NCI-H226 (cell line): ENCODE measurements at places on chromosomes 5 and 9.

DNA sequence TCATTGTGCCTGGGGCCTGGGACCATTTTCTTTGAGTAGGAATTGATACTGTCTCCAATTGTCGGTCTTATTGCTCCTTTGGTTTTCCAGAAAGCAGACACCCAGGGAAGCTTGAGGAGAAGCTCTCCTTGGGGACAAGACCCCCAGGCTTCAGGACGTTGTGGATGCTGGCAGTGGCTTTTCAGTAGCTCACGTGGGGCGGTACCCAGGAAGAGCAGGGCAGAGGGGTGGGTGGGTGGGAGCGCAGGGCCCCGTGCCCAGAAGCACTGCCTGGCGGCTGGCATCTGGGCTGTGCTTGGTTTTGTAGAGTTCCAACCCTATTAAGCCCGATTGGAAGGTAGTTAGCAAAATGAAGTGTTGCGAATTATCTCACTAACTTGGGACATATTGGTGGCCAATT lies 374.2 kb upstream of the IRX1 start:
- no peak for DNase-seq

GRCh38 chr9:86764221-86764624 lies 183.1 kb downstream of the GAS1 start:
- DNase-seq = no peak

GRCh38 chr9:91761362-91761761 lies 188.7 kb downstream of the ROR2 start:
- DNase-seq = no peak

GRCh38 chr9:131405428-131405827 lies 11.5 kb downstream of the PRRC2B start:
- DNase-seq = peak; percentile 92

- no peak for DNase-seq
These were observed 5.5 kb upstream of the RASEF start for GRCh38 chr9:83068414-83068813.

DNA sequence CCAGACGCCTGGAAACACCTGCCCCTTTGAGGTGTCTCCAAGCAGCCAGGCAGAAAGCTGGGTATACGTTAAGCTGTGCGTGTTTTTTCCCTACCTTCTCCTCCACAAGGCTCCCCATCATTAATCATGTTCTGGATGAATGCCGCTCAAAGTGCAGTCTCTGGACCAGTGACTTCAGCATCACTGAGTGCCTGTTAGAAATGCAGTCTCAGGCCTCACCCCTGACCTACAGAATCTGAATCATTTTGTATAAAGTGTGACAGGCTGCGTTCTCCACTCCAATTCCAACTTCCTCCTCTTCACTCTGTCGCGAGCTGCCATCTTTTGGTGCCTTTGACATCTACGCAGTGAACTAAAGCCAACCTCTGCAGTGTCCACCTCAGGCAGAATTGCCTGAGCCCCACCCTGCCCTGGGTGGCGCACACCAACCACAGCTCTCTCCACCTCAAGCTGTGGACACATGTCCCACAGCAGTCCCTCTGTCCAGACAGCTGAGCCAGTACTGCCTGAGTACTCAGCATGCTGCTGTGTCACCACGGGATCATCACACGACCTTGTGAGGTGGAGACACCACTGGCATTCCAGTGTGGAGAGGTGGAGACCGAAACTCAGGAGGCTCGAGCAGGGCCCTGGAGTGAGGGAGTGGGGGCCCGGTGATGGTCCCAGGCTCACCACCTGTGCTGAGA lies 14.2 kb downstream of the PTPN3 start:
- DNase-seq = no peak

DNA sequence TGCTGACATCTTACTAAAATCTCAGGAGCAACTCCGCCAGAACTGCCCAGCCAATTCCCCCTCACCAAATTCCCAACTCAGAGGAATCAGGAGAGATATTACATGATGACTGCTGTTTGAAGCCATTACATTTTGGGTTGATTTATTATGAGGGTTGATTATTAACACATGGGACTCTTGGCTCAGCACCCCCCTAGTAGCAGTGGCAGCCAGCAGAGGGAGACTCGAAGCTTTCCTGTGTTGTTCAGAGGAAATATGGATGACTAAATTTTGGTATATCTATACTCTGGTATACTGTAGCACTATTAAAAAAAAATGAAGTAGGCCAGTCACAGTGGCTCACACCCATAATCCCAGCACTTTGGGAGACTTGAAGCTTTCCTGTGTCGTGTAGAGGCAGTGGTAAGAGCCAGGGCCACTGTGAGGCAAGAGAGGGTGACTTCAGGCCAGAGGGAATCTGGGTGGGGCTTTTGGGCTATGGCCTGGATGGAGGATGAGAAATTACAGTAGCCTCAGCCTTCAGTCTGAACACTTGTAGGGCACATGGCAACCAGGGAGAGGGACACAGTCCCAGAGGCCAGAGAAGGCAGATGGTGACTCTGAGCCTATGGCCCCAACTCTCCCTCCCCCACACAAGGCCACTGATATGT lies 111.4 kb downstream of the LHX2 start:
- no peak for DNase-seq

DNA sequence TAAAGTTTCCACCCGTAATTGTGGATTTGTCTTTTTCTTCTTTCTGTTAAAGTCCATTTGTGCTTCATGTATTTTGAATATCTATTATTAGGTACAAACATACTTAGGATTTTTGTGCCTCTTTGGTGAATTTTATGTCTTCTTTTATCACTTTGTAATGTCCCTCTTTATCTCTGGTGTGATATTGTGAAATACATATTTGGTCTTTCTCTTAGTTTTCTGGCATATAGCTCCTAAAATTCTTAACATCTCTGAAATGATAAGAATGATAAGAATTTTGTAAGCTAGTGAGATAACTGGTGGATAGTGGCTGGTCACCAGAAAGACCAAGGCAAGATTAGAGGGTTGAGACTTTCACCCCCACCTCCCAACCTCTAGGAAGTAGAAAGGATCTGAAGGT lies 111.1 kb downstream of the KCTD16 start:
- no peak for DNase-seq

DNA sequence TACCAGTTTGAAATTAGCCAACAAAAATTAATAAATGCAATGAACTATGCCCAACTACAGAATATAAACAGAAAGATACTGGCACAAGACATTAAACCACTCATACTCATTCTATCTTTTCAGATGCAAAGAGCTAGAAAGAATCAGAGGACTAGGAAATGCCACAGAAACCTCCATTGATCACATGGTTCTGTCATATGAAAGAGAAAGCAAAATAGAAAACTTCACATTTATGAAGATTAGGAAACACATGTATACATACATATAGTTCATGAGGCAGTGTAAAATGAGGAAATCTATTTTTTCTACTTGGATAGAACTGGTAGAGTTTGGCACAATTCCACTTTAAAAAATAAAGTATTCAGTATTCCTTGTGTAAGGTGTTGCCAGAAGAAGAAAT lies 275.1 kb upstream of the PTGER4 start:
- DNase-seq = no peak

DNA sequence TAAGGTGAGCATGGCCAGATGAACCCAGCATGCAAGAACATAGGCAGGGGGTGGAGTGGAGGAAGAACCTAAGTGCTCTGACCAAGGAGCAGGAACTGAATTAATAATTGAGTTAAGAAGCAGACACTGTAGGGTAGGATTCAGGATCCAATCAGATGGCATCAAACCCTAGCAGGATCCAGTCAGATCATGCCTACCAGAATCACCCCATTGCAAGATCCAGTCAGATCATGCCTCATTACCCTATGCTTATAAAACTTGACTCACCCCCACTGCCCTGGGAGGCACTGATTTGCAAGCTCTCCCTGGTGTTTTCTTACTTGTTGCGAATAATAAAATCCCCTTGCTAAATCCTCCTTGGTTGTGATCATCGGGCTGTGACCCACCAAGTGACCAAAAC lies 19.7 kb downstream of the TUSC1 start:
- no peak for DNase-seq

DNA sequence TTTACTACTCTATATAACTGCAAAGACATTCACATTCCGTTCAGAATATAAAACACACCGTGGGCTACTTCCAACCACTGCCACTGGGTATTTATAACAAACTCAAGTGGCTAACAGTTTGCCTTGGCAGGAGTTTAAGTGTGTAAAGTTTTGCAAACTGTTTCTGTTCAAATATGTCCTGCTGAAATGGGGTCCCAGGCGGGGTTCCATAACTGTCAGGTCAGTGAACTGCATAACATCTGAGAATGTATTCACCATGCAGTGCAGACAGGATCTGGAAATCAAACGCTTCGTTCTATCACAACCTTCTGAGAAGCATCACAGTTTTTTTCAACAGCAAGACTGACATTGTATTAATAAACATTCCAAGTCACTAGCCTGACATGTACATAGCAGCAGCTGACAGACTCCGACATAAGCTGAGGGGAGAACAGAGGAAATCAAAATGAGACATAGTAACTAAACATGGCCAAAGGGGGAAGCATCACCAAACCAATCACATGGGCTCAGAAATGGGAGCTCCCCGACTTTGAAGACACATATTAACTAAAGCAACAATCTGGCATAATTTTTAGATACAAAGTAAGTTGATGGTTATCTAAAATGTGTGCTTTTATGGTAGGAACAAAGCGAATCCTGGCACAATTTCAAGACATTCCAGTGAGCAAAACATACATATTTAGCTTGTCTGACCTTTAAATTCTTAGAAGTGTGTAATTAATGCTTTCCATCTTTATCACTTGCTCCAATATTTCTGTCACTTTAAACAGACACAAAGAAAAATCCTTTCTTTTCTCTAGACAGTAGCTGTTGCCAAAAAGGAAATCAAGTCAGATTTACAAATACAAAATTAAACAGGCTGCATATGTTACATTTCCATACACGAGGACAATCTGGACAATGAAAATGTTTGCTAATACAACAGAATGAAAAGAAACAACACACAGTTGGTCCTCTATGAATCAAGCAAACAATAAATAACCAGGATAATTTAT lies 156.8 kb downstream of the MAPKAP1 start:
- DNase-seq = no peak
